ENCODE measurements at places on chromosomes 4 and X. TPM values are rescaled to one million over a fixed set of nuclear protein-coding genes. Genes with fewer than 3 reads are reported as not detected.

Gene PRIMPOL
- total RNA-seq, result 4.6 TPM

Gene KDM6A
- 20.8 TPM for total RNA-seq

Gene ADH1B
- 134 TPM for total RNA-seq

DNA sequence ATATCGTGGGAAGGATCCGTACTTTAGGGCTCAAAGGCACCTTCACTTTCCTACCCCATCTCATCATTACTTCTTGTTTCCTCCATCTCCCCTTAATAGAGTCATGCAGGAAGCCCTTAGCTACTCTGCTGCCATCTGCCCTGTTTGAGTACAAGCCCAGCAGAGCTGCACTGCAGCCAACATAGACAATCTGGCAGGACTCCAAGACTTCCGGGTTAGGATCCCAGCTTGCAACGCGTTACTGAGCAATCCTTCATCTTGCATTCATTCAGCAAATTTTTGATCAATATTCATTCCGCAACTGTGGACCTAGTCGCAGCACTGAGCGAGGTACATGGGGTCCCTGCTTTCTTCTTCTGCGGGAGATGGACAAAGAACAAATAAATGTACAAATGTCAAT is 344.9 kb downstream of the BCOR start:
- peak overlapping the region; percentile 54 for H3K27ac ChIP-seq
- no peaks in the 10 kb centered on the region for H3K27me3 ChIP-seq
- no peak overlapping the region for H3K4me3 ChIP-seq
- peaks cover 37% of the 10 kb centered on the region for H3K4me1 ChIP-seq
- H3K36me3 ChIP-seq, result no peaks in the 10 kb centered on the region

DNA sequence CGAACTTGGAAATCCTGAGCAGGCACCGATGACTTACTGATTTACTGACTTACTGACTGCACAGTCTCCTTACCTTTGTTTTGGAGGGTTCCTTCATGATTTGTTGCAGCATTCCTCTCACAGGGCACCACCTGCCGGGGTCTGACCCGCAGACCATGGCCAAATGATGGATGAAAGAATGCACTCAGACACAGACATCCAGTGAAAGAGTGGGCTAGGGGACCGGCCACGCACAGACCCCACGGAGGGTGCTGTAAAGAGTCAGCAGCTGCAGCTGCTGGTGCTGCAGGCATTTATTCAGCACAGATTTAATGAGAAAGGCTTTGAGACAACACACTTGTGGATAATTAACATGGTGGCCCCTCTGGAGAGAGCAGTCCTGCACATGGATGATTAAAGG is 3.4 kb downstream of the MAGEB5 start:
- H3K36me3 ChIP-seq, result no peaks in the 10 kb centered on the region
- H3K27me3 ChIP-seq, result no peaks in the 10 kb centered on the region
- DNase-seq, result no peak
- no peak overlapping the region for H3K27ac ChIP-seq
- no peak overlapping the region for H3K4me3 ChIP-seq

- no peak overlapping the region for H3K27ac ChIP-seq
- H3K4me3 ChIP-seq, result no peak overlapping the region
- no peaks in the 10 kb centered on the region for H3K4me1 ChIP-seq
- no peak for DNase-seq
- H3K36me3 ChIP-seq, result no peaks in the 10 kb centered on the region
Measured at GRCh38 chr4:38747629-38748028, 35.2 kb downstream of the TLR10 start.

DNA sequence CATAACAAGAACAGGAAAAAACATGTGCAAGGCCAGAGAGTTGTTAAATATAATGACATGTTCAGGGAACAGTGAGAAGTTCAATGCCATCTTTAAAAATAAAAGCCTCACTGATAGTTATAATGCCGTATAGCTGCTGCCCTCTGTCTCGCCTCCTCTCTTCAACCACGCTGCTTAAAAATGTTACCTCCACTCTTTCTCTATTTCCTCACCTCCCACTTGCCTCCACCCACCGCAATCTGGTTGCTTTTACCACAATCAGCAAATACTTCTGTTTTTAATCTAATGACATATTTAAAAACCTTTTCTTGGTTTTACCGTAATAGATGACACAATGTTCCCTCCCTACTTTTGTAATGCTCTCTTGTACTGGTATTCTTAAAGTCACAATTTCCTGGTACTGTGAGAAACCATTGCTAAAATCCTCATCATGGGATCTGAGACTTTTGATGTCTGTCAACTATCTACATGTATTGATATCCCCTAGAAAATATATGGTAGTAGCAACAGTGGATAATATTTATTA is 66.0 kb downstream of the GABRA2 start:
- no peak overlapping the region for H3K27ac ChIP-seq
- no peaks in the 10 kb centered on the region for H3K36me3 ChIP-seq
- no peak overlapping the region for H3K4me3 ChIP-seq
- no peaks in the 10 kb centered on the region for H3K4me1 ChIP-seq

DNA sequence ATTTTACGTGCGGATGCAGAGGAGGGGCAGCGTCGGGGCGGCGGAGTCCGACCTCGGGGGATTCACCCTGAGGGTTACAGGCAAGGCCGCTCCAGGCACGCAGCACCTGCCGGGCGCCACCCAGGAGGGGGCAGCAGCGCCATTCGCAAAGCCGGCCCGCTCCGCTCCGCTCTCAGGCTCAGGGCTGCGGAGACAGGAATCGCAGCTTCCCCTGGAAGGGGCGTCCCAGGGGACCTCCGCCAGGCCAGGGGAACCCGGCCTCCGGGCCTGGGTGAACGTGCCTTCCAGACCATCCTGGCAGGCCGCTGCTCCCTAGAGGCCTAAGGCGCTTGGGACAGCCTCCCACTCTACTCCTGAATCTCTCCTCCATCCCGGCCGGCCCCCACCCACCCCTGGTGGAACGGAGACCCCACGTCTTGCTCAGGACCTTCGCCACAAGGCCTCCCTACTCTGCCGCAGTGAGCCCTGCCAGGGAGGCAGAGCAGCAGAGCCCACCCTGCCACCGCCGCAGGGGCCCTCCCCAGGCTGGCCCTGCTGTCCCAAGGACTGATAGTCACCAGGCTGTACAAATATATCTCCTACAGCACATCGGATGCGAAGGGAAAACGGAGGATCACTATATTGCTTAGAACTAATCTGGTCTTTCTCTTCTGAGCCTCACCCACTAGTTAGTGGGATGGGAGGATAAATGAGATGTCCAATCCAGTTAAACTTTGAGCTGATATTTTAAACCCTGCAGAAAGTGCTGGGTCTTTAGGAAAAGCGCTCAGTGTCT is 115.0 kb downstream of the SMIM20 start:
- H3K36me3 ChIP-seq, result no peaks in the 10 kb centered on the region
- peaks cover 13% of the 10 kb centered on the region for H3K4me1 ChIP-seq
- H3K27ac ChIP-seq, result no peak overlapping the region
- H3K27me3 ChIP-seq, result no peaks in the 10 kb centered on the region

All from body of pancreas (tissue), 4 donors.